ENCODE measurements at places on chromosomes 6 and 20.
A peak's percentile ranks its signal among the peaks of the same experiment; 100 is the strongest.

DNA sequence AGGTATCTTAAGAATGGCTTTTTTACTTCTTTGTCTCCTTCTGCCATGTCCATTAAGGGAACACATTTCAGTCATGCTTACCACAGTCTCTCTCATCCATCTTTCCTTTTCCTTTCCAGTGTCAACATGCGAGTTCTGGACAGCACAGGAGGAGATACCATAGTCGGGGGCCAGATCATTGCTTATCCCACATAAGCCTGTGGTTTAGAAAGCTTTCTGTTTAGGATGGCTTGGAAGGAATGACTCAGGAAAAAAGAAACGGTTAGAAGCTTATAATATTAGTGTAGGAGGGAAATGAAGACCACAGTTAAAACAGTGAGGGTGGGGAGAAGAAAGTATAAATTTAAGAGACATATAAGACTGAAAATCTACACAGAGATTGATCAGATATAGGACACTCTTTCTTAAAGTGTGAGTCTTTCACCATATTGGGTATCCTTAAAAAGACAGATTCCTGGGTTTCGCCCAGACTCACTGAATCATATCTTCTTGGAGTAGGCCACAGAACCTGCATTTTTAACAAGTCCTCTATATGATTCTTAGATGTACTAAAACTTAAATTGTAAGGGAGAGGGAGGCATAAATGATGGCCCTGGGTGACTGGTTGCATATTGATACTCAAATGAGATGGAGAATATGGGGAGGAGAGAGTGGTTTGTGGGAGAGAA lies 36.1 kb downstream of the DSE start:
- DNase-seq, result no peak

DNA sequence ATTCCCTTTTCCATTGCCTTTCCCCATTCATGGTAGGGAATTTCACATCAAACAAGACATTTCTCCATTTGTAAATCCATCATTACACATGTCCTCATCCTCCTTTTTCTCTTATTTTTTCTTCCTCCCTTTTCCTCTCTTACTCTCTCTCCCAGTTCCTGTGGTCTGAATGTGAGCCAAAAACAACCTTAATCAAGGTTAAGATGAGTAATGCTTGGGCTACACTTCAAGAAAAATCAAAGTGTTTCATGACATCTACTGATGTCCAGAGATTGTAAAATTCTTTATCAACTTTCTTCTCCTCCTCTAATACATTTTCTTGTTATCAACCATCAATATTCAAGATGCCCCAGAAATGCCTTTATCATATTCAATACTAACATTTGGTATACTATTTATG lies 208.0 kb upstream of the PRND start:
- peak; percentile 34 for DNase-seq

DNA sequence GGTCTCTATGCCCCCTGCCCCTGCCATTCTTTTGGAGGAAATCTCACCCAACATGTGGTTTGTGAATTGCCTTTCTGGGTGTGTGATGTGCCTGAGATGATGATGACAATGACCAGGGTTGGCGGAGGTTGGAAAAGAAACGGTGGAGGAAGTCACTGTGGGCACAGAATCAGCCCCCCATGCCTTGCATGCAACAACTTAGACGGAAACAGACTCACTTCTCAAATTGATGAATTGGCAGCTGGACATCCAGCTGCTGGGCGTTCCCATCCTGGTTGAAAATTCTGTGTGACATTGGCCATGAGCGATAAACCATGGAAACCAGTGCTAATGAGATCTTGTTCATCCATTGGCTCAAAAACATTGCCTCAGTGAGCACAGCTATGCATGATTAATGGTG lies 95.8 kb upstream of the LY86 start:
- DNase-seq, result no peak

GRCh38 chr6:43771210-43771857 lies 1.3 kb downstream of the VEGFA start:
- DNase-seq, result no peak

GRCh38 chr6:140773276-140773675 lies 1359.4 kb upstream of the GJE1 start:
- no peak for DNase-seq

DNA sequence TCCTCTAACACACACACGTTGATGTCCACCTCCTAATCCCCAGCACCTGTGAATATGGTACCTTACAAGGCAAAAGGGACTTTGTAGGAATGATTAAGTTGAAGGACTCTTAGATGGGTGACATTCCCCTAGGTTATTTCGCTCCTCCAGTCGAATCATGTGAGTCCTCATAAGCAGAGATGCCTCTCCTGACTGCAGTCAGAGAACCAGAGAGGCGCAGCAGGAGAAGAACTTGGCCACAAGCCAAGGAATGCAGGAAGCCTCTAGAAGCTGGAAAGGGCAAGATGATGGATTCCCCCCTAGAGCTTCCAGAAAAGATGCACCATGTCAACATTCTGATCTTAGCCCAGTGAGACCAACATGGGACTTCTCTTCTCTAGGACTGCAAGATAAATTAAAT lies 133.1 kb upstream of the PTPRT start:
- no peak for DNase-seq

- no peak for DNase-seq
Observed at GRCh38 chr6:150999576-150999975, 134.1 kb downstream of the MTHFD1L start.

GRCh38 chr6:155373276-155373675 lies 59.0 kb upstream of the TFB1M start:
- no peak for DNase-seq

DNA sequence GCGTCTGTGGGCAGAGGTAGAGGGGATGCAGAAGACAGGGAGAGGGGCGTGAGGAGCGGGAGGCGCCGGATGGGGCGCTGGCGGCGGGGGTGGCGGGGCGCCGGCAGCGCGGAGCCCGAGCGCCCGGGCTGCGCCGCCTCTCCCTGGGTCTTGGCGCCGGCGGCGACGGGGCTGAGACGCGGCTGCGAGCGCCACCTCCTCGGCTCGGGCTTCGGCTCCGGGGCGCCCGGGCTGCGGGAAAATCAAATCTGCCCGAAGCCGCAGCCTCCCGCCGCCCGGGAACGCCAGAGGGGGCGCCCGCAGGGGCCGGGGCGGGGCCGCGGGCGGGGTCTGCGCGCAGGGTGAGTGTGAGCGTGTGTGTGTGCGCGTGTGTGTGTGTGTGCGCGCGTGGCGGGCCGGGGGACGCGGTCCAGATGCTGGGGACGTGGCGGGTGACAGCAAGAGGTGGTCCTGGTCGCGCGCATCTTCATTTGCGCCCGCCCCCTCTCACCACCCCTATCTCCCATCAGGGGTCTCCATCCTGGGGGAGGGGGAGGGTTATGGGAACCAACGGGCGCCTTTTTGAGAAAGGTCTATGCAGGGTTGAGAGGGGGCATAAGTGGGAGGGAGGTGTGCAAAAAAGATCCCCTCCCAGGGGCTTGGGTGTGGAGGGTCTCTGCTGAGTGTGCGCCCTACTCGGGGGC lies 646 bp upstream of the CPNE5 start:
- no peak for DNase-seq

DNA sequence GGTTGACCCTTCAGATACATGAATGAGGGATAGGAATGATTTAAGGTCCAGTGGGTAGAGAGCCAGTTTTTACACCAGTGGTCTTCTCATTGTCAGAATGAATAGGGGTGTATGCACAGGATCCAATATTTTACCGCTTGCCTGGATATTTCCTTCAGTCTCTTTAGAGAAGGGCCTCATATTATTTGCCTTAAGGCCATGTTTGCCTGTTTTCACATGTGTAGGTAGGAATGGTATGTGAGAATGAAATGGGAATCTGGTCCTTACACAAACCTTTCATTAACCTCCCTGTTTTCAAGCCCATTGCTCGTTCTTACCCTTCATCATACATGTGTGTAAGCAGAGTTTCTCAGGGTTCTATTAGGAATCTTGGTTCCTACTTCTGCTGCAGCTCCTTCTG lies 62.4 kb downstream of the LIN28B start:
- no peak for DNase-seq

Measured in NCI-H460 (cell line).